ENCODE measurements at places on chromosomes 12 and 14.
A peak's percentile ranks its signal among the peaks of the same experiment; 100 is the strongest.

DNA sequence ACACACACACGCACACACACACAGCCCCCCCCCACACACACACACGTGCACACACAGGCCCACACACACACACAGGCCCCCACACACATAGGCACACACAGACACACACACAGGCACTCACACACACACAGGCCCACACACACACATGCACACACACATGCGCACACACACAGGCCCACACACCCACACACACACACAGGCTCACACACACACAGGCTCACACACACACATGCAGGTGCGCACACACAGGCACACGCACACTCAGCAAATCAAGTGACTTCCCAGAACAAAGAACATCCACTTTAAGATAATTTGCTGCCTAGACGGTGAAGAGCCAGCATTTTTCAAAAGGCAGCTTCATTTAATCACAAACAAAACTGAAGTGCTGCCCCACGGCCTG is 78.5 kb upstream of the FBRSL1 start:
- no peak for DNase-seq

DNA sequence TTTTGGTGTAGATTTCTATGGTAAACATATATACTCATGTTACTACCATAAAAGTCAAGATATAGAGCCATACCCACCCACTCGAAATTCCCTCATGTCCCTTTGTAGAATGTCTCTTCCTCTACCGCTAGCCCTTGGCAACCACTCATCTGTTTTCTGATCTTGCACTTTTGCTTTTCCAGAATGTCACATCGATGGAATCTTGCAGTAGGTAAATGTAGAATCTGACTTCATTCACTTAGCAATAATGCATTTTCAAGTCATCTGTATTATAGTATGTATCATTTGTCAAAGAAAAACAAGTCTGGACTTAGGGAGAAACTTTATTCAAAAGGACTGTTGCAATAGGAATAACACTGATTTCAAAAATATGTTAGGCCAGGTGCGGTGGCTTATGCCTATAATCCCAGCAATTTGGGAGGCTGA is 19.3 kb upstream of the CLEC2D start:
- DNase-seq, result no peak

DNA sequence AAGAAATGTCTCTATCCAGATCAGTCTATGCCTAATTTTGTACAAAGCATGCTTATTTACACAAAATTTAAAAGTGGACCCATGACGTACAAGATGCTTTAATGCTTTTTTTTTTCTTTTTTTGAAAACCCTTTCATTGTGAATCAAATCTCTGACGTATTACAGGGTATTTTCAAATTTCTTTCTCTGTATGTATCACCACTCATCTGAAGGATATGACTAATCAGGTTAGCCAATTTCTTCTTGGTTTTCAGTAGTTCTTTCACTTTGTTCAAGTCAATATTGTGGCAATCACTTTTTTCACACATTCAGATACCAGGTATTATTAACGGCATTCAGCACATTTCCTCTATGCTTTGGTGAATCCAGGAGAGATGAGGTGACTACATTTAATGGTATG is 685.3 kb downstream of the TRHDE start:
- DNase-seq, result no peak

DNA sequence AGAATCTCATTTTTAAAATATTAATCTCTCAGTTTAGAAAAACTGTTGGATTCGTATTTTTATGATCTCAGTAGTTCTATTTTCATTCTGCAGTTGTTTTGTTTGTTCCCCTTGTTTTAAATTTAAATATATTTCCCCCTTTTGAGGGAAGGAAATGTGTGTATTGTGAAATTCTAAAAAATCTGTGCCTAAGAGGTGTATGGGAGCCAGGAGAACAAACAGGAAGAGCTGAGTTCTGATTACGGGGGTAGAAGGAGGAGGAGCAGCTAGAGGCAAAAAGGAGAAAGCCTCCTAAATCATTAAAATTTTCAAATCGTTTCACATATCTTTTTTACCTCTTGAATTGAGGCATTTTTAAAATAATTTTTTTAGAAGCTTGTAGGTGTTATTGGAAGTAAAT is 2.3 kb downstream of the RDH12 start:
- no peak for DNase-seq

DNA sequence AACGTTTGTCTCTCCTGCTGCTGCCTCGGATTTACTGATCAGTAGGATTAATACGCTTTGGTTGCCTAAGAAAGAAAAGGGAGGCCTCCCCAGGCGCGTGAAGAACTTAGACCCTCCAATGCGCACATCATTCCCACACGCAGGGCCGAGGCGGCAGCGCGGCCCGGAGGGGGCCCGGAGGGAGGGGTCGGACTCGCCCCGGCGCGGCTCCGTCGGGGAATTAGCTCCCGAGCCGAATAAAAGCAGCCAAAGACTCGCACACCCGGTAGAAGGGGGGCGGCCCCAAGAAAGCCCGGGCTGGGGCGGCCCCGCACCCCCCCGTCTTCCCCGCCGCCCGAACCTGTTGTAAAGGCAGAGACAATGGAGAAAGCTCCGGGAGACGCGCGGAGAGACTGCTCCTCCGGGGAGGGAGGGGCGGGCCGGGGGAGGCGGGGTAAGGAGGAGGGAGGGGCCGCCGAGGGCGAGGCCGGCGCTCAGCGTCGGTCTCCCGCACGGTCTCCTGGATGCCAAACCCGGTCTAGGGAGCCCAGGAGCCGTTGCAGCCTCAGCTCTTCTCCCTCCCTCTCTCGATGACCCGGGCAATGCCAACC is at the start of gene NELL2:
NELL2 (minus strand) TSS at position 362 of the 590 bp plus-strand sequence. CDS start 446 bp downstream, outside the sequence.
- DNase-seq, result peak; percentile 38

DNA sequence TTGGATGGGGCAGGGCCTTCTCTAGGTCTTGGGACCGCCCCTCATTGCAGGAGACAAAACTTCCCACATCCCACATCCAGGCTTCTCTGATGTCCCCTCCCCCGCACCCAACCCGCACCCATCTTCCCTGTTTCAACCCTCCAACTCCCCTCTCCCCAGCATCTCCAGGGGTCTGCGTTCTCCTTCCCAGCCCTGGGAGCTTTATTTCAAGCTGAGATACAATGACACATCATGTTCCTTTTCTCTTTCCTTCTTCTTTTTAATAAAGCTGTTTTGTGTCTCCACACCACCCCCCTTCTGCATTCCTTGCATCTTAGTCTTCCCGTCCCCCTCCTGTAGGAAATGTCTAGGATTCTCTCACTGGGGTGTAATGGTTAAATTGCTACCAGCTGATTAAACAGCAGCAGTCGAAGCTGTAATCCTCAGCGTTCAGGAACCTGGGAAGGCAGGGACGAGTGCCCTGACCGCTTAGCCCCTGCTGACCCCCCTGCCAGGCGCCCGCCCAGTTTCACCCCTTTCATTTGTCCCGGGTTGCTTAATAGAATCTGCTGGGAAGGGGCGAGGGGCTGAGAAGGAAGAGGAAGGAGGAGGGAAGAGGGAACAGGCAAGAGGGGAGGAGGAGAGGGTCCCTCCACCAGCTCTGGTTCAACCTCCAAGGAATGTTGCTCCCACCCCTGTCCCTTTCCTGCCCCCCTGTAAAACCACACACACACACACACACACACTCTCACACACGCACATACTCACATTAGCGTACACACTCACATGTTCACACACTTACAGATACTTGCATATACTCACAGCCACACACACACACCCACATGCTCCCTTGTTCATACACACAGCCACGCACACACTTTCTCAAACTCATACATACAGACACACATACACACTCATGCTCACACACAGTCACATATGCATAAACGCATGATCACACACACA is 104.5 kb upstream of the MED13L start:
- peak; percentile 60 for DNase-seq

GRCh38 chr12:4286771-4287317 is 13.3 kb downstream of the CCND2 start:
- no peak for DNase-seq

Data from NCI-H460 (cell line).